ENCODE measurements at places on chromosomes 3 and 15.
A peak's percentile ranks its signal among the peaks of the same experiment; 100 is the strongest.

GRCh38 chr3:10351013-10351735 is 30.3 kb upstream of the SEC13 start:
- H3K4me3 ChIP-seq = no peak overlapping the region
- no peak for DNase-seq
- no peak overlapping the region for H3K27ac ChIP-seq
- no peaks in the 10 kb centered on the region for H3K36me3 ChIP-seq

DNA sequence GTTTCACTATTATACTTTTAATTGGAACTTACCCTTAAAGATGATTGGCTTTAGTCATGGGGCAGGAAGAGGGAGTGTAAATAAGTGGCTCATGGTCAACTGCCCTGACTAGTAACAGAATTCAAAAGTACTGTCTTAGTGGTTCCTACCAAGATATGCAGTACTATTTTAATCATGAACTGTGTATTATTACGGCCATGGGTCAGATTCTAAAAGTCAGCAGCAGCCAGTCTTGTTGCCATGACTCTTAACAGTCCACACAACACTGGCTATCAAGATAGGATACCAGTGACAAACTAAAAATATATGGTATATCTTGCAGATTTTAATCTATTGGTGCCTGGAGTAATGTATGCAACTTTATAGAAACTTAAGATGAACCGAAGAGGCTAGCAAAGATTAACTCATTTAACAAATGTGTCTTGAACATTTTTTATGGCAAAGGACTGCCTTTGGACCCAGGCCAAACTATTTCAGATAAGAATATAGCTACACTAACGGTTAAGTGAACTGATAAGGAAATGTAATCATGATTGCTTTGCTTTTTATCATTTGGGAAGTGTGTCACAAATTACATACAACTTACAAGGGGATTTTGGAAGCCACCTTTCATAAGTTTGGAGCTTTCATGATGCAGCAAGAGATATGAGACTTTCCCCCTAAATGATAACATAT is 163.7 kb downstream of the TCF12 start:
- H3K4me3 ChIP-seq = no peak overlapping the region
- no peaks in the 10 kb centered on the region for H3K36me3 ChIP-seq
- H3K4me1 ChIP-seq = peaks cover 8% of the 10 kb centered on the region
- H3K27ac ChIP-seq = no peak overlapping the region

- H3K27ac ChIP-seq = no peak overlapping the region
- H3K4me3 ChIP-seq = no peak overlapping the region
- peaks cover 17% of the 10 kb centered on the region for H3K4me1 ChIP-seq
- no peak for DNase-seq
Observed at GRCh38 chr3:10223676-10224639, 24.3 kb upstream of the TATDN2 start.

GRCh38 chr15:68818769-68819494 is 1.8 kb downstream of the ANP32A start:
- H3K36me3 ChIP-seq = no peaks in the 10 kb centered on the region
- H3K27me3 ChIP-seq = no peaks in the 10 kb centered on the region
- no peak for DNase-seq
- peaks cover 14% of the 10 kb centered on the region for H3K4me1 ChIP-seq

GRCh38 chr3:13134879-13135206 is 61.6 kb upstream of the IQSEC1 start:
- no peaks in the 10 kb centered on the region for H3K36me3 ChIP-seq
- DNase-seq = no peak
- peaks cover 5% of the 10 kb centered on the region for H3K27me3 ChIP-seq
- H3K4me3 ChIP-seq = no peak overlapping the region
- no peak overlapping the region for H3K27ac ChIP-seq

DNA sequence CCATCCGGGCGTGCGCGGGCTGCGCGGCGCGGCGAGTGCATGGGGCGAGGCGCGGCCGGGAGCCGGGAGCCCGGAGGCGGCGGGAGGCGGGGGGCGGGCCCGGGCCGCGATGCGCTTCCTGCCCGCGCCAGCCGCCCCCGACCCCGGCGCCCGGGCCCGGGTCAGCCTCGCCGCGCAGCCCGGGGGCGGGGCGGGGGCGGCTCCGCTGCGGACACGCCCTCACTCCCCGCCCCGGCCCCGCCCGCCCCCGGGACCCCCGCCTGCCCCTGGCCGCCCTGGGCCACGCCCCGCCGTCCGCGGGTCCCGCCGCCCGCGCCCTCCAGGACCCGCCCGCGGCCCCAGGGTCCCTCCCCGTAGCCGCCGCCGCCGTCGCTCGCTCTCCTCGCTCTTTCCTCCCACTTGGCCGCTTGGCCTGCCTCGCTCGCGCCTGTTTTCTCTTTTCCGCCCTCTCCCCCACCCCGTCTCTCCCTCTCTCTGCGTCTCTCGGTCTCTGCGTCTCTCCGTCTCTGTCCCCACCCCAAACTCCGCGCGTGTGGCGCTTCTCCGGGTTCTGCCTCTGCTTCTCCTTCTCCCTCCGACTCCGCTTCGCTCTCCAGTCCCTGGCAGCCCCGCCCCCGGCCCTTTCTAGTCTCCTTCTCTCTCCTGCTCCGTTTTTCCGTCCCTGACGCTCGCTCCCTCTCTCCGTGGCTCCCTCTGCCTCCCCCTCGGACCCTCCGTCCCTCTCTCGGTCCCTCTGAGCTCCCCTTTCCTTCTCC is at the start of gene PLXND1:
Gene PLXND1, minus strand, starts transcription at position 41 of the 755 bp plus-strand sequence. Its CDS starts 37 bp downstream, at position 4.
- peaks cover 67% of the 10 kb centered on the region for H3K4me1 ChIP-seq
- peak within 1 kb of the TSS; percentile 48 for H3K27ac ChIP-seq
- peak within 1 kb of the TSS; percentile 69 for H3K4me3 ChIP-seq
- H3K36me3 ChIP-seq = no peaks in the 10 kb centered on the region

All from astrocyte (in vitro differentiated cells and primary cell).